Activated CD8-positive, alpha-beta T cell treated with anti-CD3 and anti-CD28 coated beads, Interleukin-2, amount 10 ng/mL, durations not matched to agents 7 days and 5 days (primary cell): ENCODE measurements at places on chromosomes 3 and 15.
A peak's percentile ranks its signal among the peaks of the same experiment; 100 is the strongest.

DNA sequence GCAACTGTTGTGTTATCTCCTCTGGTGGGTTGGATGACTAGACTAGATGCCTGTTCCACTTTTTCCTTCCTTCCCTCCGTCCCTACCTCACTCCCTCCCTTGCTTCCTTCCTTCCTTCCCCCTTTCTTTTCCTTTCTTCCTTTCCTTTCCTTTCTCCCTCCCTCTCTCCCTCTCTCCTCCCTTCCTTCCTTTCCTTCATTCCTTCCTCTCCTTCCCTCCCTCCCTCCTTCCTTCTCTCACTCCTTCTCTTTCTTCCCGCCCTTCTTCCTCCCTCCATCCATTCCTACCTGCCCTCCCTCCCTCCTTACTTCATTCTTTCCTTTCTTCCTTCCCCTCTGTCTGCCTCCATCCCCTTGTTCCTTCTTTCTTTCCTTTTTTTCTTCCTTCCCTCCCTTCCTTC is 1045.3 kb downstream of the OTOL1 start:
- no peaks in the 10 kb centered on the region for H3K36me3 ChIP-seq
- DNase-seq = no peak
- H3K27ac ChIP-seq = no peak overlapping the region
- H3K4me3 ChIP-seq = no peak overlapping the region
- H3K27me3 ChIP-seq = no peaks in the 10 kb centered on the region

- DNase-seq = no peak
- no peak overlapping the region for H3K27ac ChIP-seq
- H3K36me3 ChIP-seq = peaks cover 2% of the 10 kb centered on the region
- no peak overlapping the region for H3K4me3 ChIP-seq
Measured at GRCh38 chr15:25179673-25180511, 225.1 kb downstream of the SNRPN start.

DNA sequence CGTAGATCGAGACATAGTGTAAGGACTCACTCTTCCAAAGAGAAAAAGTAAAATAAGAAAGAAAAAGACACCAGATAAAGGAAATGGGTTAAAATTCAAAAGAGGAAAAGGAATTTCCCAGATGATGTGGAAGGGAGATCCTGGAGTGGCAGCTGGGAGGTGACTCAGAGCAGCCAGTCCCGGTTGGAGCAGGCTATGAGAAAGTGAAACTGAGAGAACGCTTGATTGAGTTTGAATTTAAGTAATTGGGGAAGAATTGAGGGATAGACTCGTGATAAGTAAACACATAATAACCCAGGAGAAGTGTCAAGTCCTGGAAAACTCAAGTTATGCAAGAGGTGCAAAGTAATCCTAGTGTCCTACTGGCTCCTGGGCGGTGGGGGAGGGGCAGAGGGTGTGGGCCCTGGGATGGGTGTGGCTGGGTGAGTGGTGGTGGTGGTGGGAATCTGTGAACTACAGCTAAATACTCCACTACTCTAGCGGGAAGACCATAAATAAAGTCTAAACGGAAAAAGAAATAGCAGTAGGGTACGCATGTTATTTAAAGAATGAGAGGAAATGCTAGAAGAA is 1.2 kb downstream of the PRR20G start:
- no peaks in the 10 kb centered on the region for H3K36me3 ChIP-seq
- no peak for DNase-seq
- no peaks in the 10 kb centered on the region for H3K27me3 ChIP-seq
- no peak overlapping the region for H3K27ac ChIP-seq
- no peak overlapping the region for H3K4me3 ChIP-seq

- no peaks in the 10 kb centered on the region for H3K36me3 ChIP-seq
- H3K27me3 ChIP-seq = no peaks in the 10 kb centered on the region
- no peak for DNase-seq
- no peaks in the 10 kb centered on the region for H3K4me1 ChIP-seq
Measured at GRCh38 chr3:40043444-40043755, 234.0 kb downstream of the MYRIP start.

- H3K27ac ChIP-seq = no peak overlapping the region
- no peak for DNase-seq
- H3K4me3 ChIP-seq = no peak overlapping the region
- H3K4me1 ChIP-seq = no peaks in the 10 kb centered on the region
Measured at GRCh38 chr15:62558640-62559380, 393.7 kb upstream of the C2CD4B start.

- DNase-seq = no peak
- H3K4me1 ChIP-seq = peaks cover 4% of the 10 kb centered on the region
- H3K27me3 ChIP-seq = peaks cover 4% of the 10 kb centered on the region
- H3K36me3 ChIP-seq = peaks cover 3% of the 10 kb centered on the region
Measured at GRCh38 chr3:120678331-120678947, 3.6 kb downstream of the HGD start.

DNA sequence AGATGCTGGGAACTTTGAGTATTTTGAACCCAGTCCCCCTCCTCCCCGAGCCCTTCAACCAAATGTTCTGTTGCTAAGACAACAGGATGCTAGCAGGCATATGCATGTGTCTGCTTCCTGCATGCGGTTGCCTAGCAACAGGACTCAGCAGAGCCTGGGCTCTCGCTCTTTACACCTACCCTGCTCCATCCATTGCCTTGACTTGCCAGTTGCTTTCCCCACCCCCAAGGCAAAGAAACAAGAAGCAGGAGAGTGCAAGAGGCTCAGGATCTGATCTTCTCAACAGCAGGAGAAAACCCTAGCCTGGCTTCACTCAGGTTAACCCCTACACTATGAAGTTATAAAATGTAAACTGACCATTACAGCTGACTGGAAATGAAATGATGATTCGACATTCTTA is 393.0 kb downstream of the IGSF11 start:
- no peak overlapping the region for H3K4me3 ChIP-seq
- DNase-seq = no peak
- no peaks in the 10 kb centered on the region for H3K4me1 ChIP-seq
- H3K27me3 ChIP-seq = no peaks in the 10 kb centered on the region

GRCh38 chr3:124586126-124587052 is 143.9 kb upstream of the UMPS start:
- no peak overlapping the region for H3K4me3 ChIP-seq
- H3K27me3 ChIP-seq = peaks cover 65% of the 10 kb centered on the region
- H3K27ac ChIP-seq = no peak overlapping the region
- no peak for DNase-seq
- no peaks in the 10 kb centered on the region for H3K36me3 ChIP-seq
- peaks cover 14% of the 10 kb centered on the region for H3K4me1 ChIP-seq

GRCh38 chr3:71652781-71653413 is 69.4 kb upstream of the FOXP1 start:
- no peaks in the 10 kb centered on the region for H3K36me3 ChIP-seq
- H3K27me3 ChIP-seq = no peaks in the 10 kb centered on the region
- no peak overlapping the region for H3K27ac ChIP-seq
- DNase-seq = peak; percentile 23

- no peak overlapping the region for H3K4me3 ChIP-seq
- H3K27me3 ChIP-seq = no peaks in the 10 kb centered on the region
- no peak for DNase-seq
- H3K36me3 ChIP-seq = peaks cover 24% of the 10 kb centered on the region
- H3K27ac ChIP-seq = no peak overlapping the region
Measured at GRCh38 chr3:185046164-185046515, 106.7 kb downstream of the C3orf70 start.

GRCh38 chr3:11928381-11928780 is 75.8 kb upstream of the SYN2 start:
- H3K27ac ChIP-seq = no peak overlapping the region
- H3K4me3 ChIP-seq = no peak overlapping the region
- no peaks in the 10 kb centered on the region for H3K4me1 ChIP-seq
- no peaks in the 10 kb centered on the region for H3K36me3 ChIP-seq
- peaks cover 4% of the 10 kb centered on the region for H3K27me3 ChIP-seq

DNA sequence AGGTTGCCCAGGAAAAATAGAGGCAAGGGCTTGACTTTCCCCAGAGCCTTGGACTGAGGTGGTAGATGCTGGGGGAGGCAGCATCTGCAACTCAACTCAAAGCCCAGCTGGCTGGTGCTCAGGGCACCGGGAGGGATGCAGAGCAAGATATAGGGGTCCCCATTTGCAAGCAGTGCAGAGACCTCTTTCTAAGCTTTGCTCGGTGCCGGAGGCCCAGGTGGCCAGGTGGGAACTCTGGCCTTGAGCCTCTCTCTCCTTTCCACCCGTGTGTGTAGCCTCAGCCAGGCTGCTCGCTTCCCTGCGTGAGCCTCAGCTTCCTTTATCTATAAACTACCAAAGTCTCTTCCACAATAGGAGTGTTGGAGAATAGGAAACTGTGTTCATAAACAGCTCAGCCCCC is 36.5 kb downstream of the SLC6A6 start:
- no peak overlapping the region for H3K27ac ChIP-seq
- H3K4me1 ChIP-seq = peaks cover 40% of the 10 kb centered on the region
- peaks cover 9% of the 10 kb centered on the region for H3K36me3 ChIP-seq
- H3K4me3 ChIP-seq = no peak overlapping the region
- no peak for DNase-seq

DNA sequence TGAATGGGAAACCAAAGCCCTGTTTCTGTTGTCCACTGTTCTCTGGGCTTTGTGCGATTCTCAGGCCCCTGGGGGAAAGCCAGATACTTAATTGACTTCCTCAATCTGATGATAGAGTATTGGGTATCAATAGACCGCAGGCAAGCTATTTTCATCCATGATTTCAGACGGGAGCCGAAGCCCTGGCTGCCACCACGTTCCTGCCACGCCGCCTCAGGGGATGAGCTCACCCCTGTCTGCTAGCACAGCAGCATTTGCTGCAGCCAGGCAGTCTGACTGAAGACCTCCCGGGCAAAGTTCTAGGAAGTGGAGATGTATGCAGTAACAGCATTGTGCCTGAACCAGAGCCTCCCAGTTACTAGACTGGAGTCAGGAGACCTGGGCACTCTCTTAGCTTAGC is 69.8 kb downstream of the ISG20 start:
- H3K4me3 ChIP-seq = no peak overlapping the region
- H3K27ac ChIP-seq = no peak overlapping the region
- no peak for DNase-seq
- no peaks in the 10 kb centered on the region for H3K36me3 ChIP-seq

DNA sequence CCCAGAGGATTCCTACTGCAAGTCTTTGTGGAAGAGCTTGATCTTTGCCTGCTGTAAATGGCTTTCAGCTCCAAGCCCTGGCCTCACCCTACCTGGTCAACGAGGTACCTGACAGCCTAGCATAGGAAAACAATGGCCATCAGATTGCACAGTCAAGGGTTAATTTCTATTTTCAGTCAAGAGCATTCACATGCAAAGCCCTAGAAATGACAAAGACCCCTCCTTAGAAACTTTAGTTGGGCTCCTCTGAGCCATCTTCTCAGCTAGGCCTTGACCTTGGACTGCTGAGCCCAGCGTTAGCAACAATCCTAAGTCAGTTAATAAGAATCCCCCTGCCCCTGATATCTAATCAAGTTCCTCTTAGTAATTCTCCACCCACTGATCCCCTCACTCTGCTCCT is 18.5 kb downstream of the MESD start:
- no peaks in the 10 kb centered on the region for H3K27me3 ChIP-seq
- H3K27ac ChIP-seq = no peak overlapping the region
- H3K4me3 ChIP-seq = no peak overlapping the region
- peaks cover 23% of the 10 kb centered on the region for H3K36me3 ChIP-seq
- peaks cover 13% of the 10 kb centered on the region for H3K4me1 ChIP-seq

GRCh38 chr15:55715355-55716076 is 27.4 kb downstream of the PRTG start:
- no peaks in the 10 kb centered on the region for H3K36me3 ChIP-seq
- H3K27me3 ChIP-seq = peaks cover 4% of the 10 kb centered on the region
- no peak overlapping the region for H3K4me3 ChIP-seq
- no peak overlapping the region for H3K27ac ChIP-seq

- no peaks in the 10 kb centered on the region for H3K27me3 ChIP-seq
- H3K27ac ChIP-seq = no peak overlapping the region
- peaks cover 55% of the 10 kb centered on the region for H3K36me3 ChIP-seq
- no peak for DNase-seq
Measured at GRCh38 chr3:183799461-183799860, 25.9 kb downstream of the MAP6D1 start.

GRCh38 chr15:73231661-73232419 is 136.9 kb downstream of the HCN4 start:
- H3K4me3 ChIP-seq = no peak overlapping the region
- H3K27ac ChIP-seq = no peak overlapping the region
- no peaks in the 10 kb centered on the region for H3K36me3 ChIP-seq
- H3K4me1 ChIP-seq = no peaks in the 10 kb centered on the region
- H3K27me3 ChIP-seq = peaks cover 9% of the 10 kb centered on the region

- H3K36me3 ChIP-seq = no peaks in the 10 kb centered on the region
- no peak overlapping the region for H3K27ac ChIP-seq
- H3K27me3 ChIP-seq = peaks cover 24% of the 10 kb centered on the region
- DNase-seq = no peak
- no peaks in the 10 kb centered on the region for H3K4me1 ChIP-seq
Measured at GRCh38 chr3:10518506-10519150, 13.2 kb upstream of the ATP2B2 start.

- DNase-seq = no peak
- H3K4me3 ChIP-seq = no peak overlapping the region
- no peak overlapping the region for H3K27ac ChIP-seq
- H3K27me3 ChIP-seq = peaks cover 20% of the 10 kb centered on the region
Measured at GRCh38 chr15:49406352-49407118, 16.5 kb upstream of the FGF7 start.

GRCh38 chr3:188294823-188295487 is 141.0 kb downstream of the LPP start:
- peaks cover 58% of the 10 kb centered on the region for H3K4me1 ChIP-seq
- no peak for DNase-seq
- no peak overlapping the region for H3K4me3 ChIP-seq

DNA sequence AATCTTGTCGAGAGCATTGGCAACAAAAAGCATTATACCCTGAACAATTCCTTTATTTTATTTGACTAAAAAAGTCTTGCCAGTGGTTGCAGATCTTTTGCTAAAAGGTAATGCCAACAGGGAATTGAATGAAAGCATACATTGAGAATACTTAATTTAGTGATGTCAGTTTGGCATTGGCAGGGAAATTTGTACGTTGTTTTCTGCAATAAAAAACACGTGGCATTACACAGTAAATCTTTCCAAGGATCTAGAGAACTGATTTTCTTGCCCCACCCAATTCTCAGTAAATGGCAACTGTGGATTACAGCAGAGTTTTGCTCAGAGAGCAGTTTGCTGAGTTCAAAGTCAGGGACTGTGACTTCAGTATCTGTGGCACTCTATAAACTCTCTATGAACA is 38.3 kb upstream of the IGSF10 start:
- no peak overlapping the region for H3K4me3 ChIP-seq
- no peaks in the 10 kb centered on the region for H3K4me1 ChIP-seq
- no peak overlapping the region for H3K27ac ChIP-seq
- no peak for DNase-seq
- peaks cover 3% of the 10 kb centered on the region for H3K27me3 ChIP-seq

DNA sequence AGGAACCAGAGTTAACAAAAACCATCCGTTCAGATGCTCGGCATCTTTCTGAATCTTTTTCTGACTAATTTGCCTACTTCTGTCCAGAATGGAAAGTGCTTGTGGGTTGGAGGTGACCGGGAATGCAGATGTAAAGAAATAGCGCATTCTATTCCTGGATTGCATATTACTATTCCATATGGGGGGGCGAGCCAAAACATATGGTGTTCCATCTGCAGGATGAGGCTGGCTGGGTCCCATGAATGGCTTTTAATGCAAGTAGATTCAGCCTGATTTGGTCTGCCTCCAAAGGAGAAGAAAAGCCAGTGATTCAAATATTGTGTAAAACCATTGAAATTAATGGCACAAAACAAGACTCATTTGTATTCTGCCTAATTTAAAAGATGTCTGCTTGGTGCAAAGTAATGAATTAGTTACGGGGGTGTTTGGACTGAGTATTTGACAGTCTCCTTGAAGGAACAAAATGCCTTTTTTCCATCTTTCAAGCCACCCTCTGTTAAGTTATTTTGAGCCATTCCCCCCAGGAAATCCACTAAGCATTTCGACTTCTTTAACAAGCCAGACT is 99.0 kb downstream of the ST8SIA2 start:
- DNase-seq = no peak
- H3K27me3 ChIP-seq = peaks cover 9% of the 10 kb centered on the region
- H3K4me1 ChIP-seq = no peaks in the 10 kb centered on the region
- no peak overlapping the region for H3K4me3 ChIP-seq
